ENCODE measurements at places on chromosomes 3 and 15.

- no peak for DNase-seq
Measured at GRCh38 chr15:34334672-34335071, 2.9 kb downstream of the SLC12A6 start.

GRCh38 chr3:172125053-172125452 is 85.7 kb downstream of the FNDC3B start:
- no peak for DNase-seq

GRCh38 chr3:97763586-97764406 is 762 bp upstream of the ARL6 start:
- no peak for DNase-seq

DNA sequence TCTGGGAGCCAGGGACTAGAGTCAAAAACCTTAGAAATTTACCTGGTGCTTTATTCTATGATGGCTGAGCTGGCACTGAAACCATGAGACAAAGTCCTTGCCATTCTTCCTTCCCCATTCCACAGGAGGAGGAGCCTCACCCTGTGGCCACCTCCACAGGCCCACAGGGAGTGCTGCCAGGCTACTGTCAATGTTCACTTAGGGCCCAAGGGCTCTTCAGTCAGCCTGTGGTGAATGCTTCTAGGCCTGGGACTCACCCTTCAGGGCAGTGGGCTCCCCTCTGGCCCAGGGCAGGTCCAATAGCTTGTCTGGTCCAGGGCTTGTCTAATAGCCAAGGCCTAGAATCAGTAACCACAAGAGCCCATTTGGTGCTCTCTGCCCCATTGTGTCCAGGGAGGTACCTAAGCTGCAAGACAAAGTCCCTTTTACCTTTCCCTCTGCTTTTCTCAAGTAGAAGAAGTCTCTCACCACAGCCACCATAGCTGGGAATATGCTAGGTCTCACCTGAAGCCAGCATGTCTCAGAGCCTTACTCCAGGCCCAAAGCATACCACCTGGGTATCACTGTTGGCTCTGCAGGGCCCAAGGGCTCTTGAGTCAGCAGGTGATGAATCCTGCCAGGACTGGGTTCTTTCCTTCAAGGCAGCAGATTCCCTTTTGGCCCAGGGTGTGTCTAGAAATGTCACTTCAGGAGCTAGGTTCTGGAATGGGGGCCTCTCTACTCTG is 61.8 kb upstream of the CHRNB4 start:
- DNase-seq: no peak

GRCh38 chr3:1406250-1406649 is 313.4 kb downstream of the CNTN6 start:
- no peak for DNase-seq

DNA sequence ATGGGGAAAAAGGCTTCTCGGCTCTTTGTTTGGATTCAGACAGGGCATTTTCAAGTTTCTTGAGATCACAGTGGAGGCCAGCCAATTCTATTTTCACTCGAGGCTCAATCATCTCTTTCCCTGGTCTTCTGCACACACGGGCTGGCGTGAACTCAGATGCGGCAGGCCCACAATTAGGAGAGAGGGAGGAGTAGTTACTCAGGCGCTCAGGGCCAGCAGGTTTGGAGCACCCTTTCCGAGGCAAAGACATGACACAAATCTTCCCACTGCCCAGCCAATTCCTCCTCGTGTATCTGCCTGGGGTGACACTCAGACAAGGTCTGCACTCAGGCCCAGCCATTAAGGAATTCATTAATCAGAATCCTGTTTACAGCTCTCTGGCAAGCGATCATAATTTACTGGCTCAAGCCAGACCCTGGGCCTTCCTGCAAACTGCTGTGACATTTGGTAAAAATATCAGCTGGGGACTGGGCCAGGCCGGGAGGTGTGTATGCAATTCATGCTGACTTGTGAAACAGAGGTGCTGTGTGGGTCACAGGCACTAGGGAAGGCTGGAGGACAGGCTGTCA is 68.1 kb upstream of the TLE3 start:
- DNase-seq: no peak

DNA sequence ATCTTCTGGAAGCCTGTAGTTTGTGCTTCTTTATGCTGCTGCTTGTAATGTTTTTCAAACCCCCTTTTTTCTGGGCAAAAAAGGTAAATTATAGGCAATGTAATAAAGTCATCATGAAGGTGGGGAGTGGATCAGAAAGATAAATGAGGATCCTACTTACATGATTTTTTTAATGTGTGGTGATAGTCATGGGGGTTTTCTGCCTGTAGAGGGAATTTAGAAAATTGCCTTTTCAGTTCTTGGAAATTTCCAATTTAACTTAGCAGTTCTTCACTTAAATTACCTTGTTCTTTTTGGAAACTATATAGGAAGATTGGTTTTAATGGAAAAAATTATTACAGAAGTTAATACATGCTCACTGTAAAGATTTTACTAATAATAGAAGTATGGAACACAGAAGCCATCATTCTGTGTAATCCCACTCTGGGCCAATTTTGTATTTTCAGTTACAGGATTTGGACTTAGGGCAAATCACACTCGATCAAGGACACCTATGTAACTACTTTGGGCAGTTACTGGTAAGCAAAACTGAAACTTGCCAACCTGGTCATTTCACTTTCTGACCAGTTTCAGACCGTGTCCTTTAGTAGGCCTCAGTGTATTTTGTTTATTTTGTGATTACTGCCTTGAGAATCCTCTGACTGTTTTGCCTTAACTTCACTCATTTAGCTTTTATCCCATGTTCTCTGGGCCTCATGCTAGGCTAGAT is 10.5 kb upstream of the SCAANT1 start:
- DNase-seq: no peak

- DNase-seq: no peak
Measured at GRCh38 chr3:171979081-171979480, 60.3 kb upstream of the FNDC3B start.

- DNase-seq: no peak
Measured at GRCh38 chr3:133054586-133054985, 16.4 kb downstream of the TMEM108 start.

- no peak for DNase-seq
Measured at GRCh38 chr3:59839283-59839682, 789.5 kb upstream of the CFAP20DC start.

DNA sequence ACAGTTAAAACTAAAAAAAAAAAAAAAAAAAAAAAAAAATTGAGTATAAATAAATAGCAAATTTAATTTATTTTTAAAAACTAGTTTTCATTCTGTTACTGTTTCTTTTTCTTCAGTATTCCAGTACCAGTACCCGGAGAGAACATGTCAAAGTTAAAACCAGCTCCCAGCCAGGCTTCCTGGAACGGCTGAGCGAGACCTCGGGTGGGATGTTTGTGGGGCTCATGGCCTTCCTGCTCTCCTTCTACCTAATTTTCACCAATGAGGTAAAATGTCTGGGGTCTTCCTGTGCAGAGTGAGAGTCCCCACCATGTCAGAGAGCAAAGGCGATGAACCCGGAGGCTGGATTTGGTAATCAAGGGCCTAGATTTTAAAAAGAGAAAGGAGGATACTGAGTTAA is 4.4 kb downstream of the TMEM43 start:
- DNase-seq: no peak

DNA sequence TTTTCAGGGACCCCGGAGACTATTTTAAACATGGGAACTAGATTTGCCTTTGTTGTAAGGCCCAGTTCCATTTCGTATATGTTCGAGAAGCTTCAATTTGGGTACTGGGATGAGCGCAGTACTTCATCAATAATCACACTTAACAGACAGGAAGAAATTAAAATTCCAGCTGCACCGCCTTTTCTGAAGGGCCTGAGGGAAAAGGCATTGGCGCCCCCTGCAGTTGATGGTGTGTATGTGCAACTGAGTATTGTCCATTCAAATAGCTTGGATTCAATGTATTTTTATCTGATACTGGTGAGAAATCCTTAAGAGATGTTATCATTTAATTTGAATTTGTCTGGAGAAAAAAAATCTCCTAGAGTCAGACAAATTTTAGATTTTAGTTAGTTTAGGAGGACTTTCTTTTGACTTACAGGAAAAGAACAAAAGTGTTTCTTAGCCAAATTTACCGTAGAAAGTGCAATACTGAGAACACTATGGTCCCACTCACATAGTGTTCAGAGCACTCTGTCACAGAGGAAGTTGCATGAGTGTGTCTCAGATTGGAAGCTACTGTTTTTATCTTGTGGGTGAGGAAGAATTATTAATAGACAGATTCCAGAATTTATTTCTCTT is 5.4 kb upstream of the ALDH1A2 start:
- peak; percentile 62 for DNase-seq

- no peak for DNase-seq
Measured at GRCh38 chr15:95733931-95734330, 596.6 kb upstream of the NR2F2 start.

GRCh38 chr3:33989229-33989628 is 190.8 kb downstream of the PDCD6IP start:
- DNase-seq: no peak

DNA sequence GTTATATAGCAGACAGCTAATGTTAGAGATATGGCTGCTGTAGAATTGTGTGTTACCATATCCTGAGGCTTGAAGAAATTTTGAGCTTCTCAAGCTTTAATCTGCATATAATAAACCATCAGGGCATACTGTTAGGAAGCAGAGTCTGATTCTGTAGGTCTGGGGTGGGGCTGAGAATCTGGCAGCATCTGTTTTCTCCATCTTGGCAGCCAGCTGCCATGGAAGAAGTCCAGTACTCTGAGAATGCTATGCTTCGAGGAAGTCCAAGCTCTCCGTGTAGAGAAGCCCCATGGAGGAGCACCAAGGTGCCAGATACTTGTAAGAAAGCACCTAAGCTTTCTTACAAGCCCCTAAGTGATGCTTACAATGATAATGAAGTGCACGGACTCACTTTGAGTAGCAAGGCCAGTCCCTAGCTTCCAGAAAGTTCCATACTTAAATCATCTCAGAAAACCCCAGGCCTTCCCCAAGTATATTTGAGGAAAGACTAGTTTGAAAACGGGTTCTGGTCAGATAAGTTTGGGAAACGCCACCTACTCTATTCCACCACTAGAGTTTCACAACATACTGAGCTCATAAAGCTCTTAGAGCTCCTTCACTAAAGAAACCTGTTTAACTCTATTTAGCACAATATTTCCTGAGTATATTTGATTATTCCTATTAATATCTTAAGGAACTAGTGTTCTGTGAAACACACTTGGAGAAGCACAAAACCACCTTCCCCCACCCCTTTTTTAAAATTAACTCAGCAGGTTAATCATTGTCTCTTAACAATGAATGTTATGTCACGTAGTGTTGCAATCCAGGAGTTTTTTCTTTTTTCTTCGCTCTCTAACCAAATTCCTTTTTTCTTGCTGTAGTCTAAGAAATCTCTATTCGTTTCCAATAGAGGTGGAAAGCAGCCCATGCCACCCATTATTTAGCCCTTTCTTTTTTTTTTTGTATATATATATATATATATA is 59.9 kb upstream of the RASGRP1 start:
- DNase-seq: no peak

- no peak for DNase-seq
Measured at GRCh38 chr3:192652727-192653126, 74.6 kb downstream of the FGF12 start.

DNA sequence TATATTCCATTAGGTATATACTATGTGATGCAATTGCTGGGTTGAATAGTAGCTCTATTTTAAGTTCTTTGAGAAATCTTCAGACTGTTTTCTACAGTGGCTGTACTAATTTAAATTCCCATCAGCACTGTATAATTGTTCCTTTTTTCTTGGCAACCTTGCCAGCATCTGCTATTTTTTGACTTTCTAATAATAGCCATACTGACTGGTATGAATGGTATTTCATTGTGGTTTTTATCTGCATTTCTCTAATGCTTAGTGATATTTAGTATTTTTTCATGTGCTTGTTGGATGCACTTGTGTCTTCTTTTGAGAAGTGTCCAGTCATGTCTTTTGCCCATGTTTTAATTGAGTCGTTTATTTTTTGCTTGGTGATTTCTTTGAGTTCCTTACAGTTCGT is 145.1 kb upstream of the PLSCR5 start:
- no peak for DNase-seq

- peak; percentile 55 for DNase-seq
Measured at GRCh38 chr15:52567871-52568600, 794 bp downstream of the ARPP19 start.

- DNase-seq: no peak
Measured at GRCh38 chr3:177185035-177185574, 12.2 kb downstream of the TBL1XR1 start.

GRCh38 chr15:81229586-81229985 is 32.9 kb downstream of the IL16 start:
- no peak for DNase-seq

DNA sequence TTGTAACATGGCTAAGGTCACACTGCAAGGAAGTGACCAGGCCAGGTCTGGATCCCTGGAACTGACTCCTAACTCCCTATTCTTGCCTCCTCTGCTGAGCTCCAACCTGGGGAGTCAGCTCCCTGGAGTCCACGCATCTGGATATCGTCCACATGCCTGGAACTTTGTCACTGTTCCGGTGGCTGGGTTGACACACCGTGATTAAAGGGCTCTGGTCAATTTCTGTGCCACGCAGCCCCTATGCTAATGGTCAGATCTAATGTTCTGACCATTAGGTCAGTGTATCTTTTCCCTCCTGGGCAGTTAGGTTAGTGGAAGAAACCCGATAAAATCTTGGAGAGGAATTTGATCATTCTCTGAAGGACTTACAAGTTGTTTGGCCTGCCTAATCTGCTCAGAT is 1.6 kb upstream of the TPM1 start:
- DNase-seq: no peak

DNA sequence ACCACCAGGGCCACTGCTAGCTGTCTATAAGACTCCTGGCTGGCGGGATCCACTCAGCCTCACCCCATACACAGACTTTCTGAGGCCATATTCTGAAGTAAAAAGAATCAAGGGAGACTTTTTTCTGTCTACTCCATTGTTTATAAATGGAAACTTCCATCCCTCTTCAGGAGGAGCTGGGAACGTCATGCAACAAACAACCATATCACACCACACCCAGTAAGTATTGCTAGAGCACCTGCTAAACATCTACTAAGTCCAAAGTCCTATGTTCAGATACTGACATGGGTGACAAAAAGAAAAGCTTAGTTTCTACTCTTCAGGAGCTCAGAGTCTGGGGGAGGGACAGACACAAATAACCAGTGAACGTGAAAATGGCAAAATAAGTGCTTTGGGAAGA is 324.8 kb upstream of the ONECUT1 start:
- DNase-seq: no peak

GRCh38 chr15:26757141-26757540 is 15.7 kb downstream of the GABRB3 start:
- no peak for DNase-seq

- no peak for DNase-seq
Measured at GRCh38 chr3:59540696-59541095, 490.9 kb upstream of the CFAP20DC start.

- no peak for DNase-seq
Measured at GRCh38 chr3:36777424-36778218, 13.3 kb upstream of the DCLK3 start.

DNA sequence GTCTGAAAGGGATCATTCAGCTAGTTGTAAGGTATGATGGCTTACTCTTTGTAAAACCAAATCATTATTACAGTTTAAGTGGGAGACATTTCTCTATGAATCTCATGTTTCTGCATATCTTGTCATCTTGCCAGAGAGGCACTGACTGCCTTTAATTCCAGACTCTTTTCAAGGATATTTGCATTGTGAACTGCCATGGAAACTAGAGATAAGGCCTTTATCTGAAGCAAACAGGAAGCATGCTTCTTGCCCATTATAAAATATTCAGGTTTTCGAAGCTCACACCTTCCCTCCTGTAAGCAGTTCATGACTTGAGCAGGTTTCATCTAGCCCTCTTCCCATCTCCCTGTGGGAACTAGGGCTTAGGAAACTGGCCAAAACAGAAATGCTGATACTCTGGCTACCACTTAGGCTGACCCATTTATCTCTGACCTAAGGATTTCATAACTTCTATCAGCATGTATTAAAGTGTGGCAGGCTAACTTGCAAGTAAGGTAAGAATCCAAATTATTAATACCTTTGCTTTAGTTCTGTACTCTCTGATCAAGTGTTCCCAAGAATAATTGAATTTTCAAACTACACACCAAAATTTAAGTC is 326.6 kb upstream of the ALCAM start:
- peak; percentile 32 for DNase-seq
